ENCODE measurements at places on chromosomes 3 and 15.

GRCh38 chr3:177190756-177191681, 6.3 kb downstream of the TBL1XR1 start:
- no peak for DNase-seq

DNA sequence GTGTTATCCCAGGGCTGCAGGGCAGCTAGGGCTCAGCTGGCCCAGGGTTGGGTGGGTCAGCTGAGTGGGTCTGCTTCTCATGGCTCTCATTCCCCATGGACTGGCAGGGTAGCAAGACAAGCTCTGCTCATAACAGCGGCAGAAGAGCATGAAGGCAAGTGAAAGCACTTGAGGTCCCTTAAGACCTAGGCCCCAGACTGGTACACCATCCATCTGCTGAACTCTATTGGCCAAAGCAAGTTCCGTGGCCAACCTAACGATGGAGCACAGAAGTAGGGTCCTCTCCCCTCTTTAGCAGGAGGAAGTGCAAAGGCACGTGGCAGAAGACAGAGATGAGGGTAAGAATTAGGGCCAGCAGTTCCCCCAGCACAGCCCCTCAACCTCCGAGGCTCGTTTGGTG, 174.3 kb upstream of the TOPAZ1 start:
- DNase-seq = no peak

- DNase-seq = peak; percentile 82
Measured at GRCh38 chr15:101014921-101015841, 96.0 kb downstream of the LRRK1 start.

GRCh38 chr15:36894075-36894474, 206.3 kb downstream of the MEIS2 start:
- no peak for DNase-seq

- DNase-seq = no peak
Measured at GRCh38 chr3:8441969-8442559, 59.6 kb upstream of the LMCD1 start.

DNA sequence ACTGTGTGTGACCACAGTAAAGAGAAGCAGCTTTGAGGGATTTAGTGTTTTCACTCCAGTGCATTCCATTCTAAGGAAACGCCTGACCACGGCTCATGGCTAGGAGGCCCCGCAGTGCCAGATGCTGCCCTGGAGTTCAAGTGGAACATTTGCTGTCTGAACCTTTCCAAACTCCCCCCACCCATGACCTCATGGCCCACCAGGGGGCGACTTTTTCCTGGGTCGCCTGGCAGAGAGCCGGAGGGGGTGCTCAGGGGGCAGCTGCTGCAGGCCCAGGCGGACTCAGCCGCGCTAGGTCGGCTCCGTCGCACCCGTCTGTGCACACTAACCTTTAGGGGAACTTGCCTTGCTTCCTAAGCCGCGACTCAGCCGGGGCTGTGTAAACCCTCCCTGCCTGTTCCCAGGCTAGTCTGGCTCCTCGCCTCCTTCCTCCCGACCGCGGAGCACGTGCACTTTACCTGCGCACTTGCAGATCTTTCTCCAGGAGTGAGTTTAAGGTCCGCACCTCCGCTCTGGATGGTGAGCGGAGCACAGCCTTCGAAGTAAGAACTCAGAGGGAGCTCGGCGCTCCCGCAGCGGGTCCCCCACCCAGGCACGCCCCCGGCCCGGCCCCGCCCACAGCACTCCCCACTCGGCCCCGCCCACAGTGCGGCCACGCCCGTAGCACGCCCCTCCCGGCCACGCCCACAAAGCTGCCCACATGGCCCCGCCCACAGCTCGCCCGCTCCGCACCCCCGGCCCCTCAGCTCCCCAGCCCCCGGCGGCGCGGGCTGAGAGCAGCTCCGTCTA, at the start of gene OCA2:
Gene OCA2 (minus strand): TSS at position 550 of the 789 bp plus-strand sequence. CDS start 17,441 bp downstream, outside the sequence.
- peak; percentile 72 for DNase-seq

DNA sequence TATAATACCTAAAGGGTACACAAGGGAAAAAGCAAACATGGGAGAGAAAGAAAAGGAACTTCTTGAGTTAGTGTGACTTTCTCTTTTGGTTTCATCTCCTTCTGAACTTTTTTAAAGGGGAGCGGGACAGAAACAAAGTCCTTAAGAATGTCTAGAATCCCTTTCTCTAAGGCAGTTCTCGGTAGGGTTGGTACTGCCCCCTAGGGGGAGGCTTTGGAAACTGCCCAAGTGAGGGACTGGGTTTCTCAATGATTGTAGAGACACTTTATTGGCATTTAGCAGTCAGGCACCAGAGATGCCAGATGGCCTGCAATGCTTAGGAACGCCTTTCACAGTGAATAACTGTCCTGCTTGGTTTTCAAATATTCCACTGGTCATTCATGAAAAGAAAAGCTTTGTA, 172.7 kb downstream of the WDR72 start:
- peak; percentile 47 for DNase-seq

- no peak for DNase-seq
Measured at GRCh38 chr3:150899141-150899540, 6.1 kb downstream of the MINDY4B start.

DNA sequence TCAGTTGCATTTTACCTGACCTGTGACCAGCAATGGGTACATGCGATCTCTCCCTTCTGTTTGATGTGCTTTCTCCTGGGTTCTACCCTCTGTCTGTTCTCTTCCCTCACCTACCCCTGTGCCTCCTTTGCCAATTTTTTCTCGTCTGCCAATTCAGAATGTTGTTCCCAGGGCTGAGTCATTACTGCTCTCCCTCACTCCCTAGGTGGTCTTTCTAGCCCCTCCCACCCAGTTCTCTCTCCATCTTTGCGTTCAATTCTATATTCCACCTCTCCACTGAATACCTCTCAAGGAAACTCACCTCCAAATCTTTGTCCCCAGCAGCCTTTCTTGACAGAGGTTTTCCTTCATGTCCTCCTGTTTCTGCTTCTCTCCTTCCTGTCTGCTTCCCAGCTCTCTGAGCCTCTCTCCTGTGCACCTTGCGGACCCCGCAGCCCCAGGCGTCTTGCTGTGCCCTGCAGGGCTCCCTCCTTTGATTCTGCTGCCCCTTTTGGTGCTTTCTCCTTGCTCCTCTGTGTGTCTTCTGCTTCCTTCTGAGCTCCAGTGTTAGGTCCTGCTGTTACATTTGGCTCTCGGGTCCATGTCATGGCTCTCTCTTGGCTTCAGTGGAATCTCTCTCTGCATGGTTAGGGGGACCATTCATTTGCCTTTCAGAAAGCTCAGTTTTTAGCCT, 398.2 kb upstream of the TPM1 start:
- DNase-seq = no peak

- DNase-seq = no peak
Measured at GRCh38 chr3:130242850-130243569, 102.5 kb upstream of the COL6A5 start.

DNA sequence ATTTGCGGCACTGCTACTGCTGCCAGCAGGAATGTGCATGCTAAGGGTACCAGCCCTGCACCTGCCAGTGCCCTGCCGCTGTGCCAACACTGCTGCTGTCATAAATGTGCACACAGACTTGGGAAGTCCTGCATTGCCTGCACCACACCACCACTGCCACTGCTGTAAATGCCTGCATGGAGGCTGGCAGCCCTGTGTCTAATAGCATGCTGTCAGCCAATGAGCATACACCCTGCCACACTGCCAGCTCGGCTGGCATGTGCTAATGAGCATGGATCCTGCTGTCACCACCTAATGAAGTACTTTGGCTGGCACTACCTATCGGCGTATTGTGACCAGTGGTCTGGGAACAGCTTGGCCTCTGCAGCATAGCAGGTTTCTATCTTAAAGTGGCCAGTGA, 981.8 kb upstream of the GBE1 start:
- DNase-seq = no peak

DNA sequence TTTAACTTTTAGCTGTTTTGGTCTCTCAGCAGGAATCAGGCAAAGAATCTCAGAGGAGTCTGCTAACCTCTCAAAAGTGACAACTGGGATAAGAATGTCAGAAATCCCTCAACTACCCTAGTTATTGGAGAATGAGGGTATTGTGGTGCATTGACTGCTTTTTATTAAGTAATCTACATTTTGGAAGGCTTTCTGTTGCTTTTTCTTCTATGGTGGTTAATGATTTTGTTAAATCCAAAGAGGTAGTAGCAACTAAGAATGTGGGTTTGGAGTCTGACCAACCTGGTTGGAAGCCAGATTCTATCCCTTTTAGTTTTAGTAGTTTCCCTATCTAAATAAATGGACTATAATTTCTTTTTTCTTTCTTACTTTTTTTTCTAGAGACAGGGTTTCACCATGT, 94.7 kb upstream of the RNF7 start:
- DNase-seq = no peak

GRCh38 chr3:77038930-77039605, 831 bp upstream of the ROBO2 start:
- DNase-seq = no peak

- DNase-seq = no peak
Measured at GRCh38 chr15:92059036-92059970, 205.8 kb downstream of the SLCO3A1 start.

- no peak for DNase-seq
Measured at GRCh38 chr15:99632521-99632920, 66.7 kb downstream of the MEF2A start.

DNA sequence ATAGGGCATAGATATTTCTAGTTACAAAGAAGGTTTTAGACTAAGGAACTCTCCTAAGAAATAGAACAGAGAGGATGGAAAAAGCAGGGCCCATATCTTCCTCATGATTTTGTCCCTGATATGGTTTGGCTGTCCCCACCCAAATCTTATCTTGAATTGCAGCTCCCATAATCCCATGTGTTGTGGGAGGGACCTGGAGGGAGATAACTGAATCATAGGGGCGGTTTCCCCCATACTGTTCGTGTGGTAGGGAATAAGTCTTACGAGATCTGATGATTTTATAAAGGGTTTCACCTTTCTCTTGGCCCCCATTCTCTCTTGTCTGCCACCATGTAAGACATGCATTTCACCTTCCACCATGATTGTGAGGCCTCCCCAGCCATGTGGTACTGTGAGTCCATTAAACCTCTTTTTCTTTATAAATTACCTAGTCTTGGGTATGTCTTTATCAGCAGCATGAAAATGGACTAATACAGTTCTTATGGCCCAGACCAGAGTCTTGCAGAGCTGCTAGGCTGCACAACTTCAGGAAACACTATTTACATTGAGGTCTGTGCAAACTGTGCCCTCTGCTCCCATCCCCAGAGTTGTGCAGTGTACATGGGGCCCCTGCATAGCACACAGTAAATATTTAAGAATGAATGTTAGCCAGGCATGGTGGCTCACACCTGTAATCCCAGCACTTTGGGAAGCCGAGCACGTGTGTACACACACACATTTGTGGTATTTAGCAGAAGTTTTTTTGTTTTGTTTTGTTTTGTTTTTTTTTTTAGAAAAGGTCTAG, 20.3 kb upstream of the CA12 start:
- DNase-seq = no peak

GRCh38 chr15:64731012-64731804, 44.2 kb downstream of the RBPMS2 start:
- peak; percentile 92 for DNase-seq

- peak; percentile 92 for DNase-seq
Measured at GRCh38 chr15:92803852-92804609, 96.1 kb upstream of the CHD2 start.

- no peak for DNase-seq
Measured at GRCh38 chr3:142285083-142285517, 59.7 kb upstream of the GK5 start.

DNA sequence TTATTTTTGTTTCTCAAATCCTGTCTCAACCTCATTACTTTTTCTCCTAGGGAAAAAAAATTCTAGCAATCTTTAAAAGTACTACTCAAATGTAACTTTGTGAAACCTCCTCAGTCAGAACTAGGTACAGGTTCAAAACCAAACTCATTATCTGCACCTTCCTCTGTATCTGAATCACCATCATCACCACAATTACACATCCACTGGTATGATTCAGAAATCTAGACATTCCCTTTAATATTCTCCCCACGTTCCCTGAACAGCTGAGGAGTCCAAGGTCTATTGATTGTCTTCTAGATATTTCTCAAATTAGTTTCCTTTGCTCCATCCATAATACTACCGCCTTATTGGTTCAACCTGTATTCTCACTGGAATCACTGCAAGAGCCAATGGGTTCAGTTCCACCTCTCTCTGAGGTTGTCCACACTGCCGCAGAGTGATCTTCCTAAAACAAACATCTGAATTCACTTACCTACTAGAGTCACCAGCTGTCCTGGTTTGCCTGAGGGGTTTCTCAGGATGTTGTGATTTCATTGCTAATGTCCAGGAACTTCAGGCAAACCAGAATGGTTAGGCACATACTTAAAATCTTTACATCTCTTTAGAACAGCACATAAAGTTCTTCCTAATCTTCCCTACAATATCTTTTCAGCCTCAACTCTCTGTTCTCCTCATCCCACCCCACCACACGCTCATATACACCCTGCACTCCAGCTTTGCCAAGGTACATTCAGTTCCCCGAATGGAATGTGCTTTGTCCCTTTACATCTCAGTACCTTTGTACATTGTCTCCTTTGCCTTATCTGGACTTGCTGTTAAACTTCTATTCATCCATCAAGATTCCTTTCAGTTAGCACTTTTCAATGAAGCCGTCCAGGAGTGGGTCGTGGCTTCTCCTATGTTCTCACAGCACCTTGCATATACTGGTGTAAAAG, 24.2 kb downstream of the ATP13A4 start:
- no peak for DNase-seq
